H54 (cell line): ENCODE measurements at places on chromosomes 5 and 9.

DNA sequence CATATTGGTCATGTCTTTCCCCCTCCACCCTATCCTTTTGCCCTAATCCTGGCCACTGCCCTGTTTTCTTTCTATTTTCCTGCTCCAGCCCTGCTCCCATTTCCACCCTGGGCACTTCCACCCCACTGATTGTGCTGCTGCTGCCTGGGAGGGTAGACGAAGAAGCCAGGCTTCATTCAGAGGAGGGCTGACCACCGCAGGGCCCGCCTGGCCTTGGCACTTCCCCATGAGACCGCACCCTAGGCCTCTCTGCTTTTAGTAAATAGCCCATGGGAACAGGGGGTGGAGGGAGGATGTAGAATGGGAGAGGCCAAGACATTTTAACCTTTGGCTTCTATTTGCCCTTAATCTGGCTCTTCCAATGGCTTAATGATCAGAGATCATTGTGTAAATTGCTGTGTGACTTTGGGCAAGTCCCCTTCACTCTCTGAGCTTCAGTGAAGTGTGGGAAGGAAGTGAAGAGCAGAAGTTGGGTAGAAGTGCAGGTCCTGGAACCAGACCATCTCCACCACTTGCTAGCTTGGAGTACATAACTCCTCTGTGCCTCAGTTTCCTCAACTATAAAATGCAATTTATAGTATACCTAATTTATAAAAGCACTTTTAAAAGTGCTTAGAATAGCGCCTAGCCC, 13.6 kb upstream of the GPX3 start:
- no peak for DNase-seq

DNA sequence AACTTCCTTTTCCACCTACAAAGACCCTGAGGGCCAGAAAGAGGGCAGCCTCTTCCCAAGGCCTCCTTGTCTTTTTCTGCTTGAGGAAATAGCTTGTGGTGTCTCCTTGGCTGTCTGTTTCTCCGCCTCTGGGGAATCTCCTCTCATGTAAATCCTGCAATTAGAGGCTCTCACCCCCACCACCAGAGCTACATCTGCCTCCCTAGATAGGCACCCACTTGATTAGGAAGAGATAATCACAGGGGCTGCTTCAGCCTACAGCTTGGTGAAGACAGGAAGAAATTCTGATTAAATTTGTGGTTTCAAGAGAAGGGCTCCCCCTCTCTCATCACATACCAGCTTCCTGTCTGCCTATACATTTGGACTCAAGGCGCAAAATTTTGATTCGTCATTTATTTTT, 75.6 kb downstream of the TLR4 start:
- no peak for DNase-seq

DNA sequence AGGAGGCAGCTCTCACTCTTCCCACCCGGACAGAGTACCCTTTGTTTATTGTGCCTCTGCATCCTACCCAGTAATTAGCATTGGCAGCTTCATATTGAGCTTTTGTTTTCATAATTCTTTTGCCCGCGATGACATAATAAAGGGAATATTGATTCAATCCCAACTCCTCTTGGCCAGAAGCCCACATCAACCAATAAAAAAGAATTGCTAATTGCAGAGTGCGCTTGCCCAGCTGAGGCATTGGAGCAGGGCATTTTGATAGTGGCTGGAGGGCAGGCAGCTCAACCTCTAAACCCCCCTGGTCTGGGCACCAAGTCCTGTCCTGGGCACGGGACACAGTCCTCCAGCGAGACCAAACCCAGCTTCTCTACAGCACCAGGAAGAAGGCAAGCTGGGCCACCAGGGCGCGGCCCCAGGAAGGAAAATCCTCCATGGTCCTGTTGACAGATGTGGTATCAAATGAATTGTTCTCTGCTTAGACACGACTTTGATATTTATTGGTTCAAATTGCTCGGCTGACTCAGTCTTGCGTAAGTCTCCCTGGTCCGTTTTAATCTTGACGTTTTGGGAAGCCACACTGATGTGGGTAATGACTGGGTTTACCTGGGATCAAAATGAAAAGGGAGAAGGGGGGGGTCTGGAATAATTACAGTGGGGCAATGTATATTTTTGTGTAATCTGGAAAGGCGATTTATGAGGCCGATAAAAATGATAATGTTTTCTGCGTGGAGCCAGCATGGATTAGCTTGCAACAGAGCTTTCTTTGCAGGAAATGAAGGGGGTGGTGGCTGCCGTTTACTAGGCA, 220.7 kb upstream of the MSX2 start:
- DNase-seq, result peak; percentile 82

- no peak for DNase-seq
These were observed 1023.7 kb upstream of the DMAC1 start for GRCh38 chr9:8823131-8823895.

DNA sequence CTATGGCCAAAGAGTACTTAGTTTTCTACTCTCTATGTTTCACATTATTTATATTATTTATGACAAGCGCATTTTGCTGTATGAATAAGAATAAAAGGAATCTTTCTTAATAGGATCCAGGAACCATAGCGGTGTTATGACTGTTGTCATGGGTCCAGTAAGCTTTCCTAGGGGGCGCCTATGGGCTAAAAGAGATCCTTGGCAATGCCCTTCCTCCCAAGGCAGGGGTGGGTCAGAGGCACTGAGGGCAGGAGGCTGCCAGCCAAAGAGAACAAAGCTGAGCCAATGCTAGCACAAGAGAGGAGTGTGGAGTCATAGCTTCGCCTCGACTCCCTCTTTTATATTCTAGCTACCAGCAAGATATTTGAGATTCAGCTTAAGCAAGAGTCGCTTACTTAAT, 98.4 kb upstream of the GNAQ start:
- peak; percentile 47 for DNase-seq

DNA sequence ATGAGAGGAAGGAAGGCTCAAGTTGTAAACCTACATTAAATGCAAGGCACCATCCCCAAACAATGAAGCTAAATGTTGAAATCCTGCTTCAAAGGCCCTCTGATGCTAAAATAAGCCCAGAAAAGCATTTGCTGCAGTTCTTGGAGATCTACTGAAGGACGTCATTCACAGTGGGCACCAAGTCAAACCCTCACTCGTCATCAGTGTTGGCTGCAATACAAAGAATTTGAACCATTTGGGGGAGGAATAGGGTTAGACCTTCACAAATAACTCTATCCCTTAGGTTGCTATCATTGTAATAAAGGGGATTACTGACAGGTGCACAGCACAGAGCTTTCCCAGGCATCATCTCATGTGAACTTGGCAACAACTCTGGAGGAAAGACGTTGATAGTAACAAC, 9.3 kb upstream of the MEGF9 start:
- DNase-seq, result no peak

GRCh38 chr9:3756071-3756470, 230.3 kb upstream of the RFX3 start:
- DNase-seq, result no peak

DNA sequence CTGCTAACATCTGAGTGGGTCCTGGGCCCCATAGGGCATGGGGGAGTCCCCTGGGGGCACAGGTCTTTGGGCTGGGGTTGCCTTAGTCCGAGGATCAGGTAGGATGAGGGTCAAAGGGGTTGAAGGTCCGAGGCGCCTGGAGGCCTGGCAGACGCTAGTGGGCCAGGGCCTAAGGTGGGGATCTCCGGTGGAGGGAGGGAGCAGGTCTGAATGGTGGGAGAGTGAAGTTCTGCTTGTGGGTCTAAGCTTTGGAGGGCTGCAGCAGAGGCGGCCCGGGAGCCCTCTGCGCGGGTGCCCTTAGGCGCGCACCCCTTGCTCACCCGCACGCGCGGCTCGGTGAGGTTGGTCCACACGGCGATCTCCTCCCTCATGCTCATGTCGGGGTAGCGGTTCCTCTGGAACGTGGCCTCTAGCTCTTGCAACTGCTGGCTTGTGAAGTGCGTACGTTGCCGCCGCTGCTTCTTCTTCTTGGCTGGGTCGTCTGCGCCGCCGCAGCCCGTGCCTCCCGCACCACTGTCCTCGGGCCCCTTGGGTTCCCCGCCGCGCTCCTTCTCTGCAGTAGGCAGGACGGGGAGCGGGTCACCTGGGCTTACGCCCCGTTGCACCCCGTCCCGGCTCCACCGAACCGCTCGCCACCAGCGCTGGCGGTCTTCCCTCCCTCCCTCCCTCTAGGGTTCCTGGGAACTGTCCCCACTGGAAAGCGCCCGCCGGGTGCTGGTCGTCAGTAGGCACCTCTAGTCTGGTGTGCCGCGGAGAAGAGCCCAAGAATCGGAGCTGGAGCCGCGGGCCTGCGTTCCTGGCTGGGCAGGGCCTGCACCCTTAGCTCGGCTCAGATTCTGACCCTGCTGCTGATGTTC, 2.8 kb downstream of the PITX1 start:
- DNase-seq, result no peak

DNA sequence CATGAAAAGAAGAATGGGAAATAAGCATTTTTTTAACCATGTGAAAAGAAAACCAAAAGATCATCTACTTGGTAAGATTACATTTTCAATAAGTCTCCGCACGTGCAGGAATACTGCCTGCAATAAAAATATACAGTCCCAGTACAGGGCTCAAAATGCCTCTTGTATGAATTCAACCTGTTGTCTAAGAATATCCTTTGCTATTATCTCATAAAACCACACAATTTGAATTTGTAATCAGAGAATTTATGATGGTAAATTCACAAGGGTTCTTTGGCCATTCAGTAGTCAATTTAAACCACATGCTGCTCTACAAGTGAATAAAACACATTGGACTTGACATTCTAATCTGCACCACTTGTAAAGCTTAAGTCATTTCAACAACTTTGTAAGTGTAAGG, 46.6 kb downstream of the ST8SIA4 start:
- no peak for DNase-seq

DNA sequence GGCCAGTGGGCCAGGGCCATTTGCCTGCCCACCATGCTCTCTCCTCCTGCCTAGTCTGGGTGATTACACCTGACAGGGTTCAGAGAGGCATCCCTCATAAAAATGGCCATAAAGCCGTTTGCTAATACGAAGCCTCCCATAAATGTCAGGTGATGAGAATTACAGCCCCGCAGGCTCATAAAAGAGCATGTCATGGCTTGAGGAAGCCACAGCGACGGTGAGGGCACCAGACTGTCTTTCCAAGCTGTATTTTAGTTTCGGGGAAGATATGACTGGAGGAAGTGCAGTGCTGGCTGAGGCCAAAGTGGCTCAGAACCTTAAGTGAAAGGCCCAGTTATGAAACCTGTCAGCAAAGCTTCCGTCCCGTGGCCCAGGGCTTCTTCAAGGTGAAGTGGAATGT, 18.5 kb upstream of the TCERG1 start:
- no peak for DNase-seq

- DNase-seq, result no peak
These were observed 110.7 kb downstream of the FEM1C start for GRCh38 chr5:115433918-115434317.
